ENCODE measurements at places on chromosomes 12 and 14. TPM values are rescaled to one million over a fixed set of nuclear protein-coding genes. Genes with fewer than 3 reads are reported as not detected.
A peak's percentile ranks its signal among the peaks of the same experiment; 100 is the strongest.

GRCh38 chr12:48972952-48973483, 1.5 kb upstream of the WNT10B start:
- peaks cover 68% of the 10 kb centered on the region for H3K27me3 ChIP-seq
- no peaks in the 10 kb centered on the region for H3K36me3 ChIP-seq
- DNase-seq = no peak
- no peak overlapping the region for H3K27ac ChIP-seq

GRCh38 chr12:24071842-24072241, 122.4 kb upstream of the SOX5 start:
- H3K4me3 ChIP-seq = no peak overlapping the region
- no peaks in the 10 kb centered on the region for H3K36me3 ChIP-seq
- DNase-seq = no peak
- H3K27ac ChIP-seq = no peak overlapping the region
- H3K27me3 ChIP-seq = no peaks in the 10 kb centered on the region

DNA sequence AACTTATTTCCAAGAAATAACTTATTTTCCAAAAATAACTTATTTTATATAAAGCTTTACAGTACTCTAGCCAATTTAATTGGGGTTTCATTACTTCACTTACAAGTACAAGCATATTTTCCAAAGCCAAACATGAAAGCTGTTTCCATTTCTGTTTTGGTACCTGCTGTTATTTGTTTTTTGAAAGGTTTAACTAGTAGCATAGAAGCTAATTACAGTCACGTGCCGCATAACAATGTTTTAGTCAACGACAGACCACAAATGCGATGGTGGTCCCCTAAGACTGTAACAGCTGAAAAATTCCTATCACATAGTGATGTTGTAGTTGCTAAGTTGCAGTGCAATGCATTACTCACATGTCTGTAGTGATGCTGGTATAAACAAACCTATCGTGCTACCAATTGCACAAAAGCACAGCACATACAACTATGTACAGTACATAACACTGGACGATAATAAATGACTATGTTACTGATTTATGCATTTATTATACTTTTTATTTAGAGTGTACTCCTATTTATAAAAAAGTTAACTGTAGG, 21.7 kb downstream of the PTPN21 start:
- no peak overlapping the region for H3K27ac ChIP-seq
- H3K4me1 ChIP-seq = peaks cover 26% of the 10 kb centered on the region
- no peaks in the 10 kb centered on the region for H3K36me3 ChIP-seq
- H3K4me3 ChIP-seq = no peak overlapping the region
- DNase-seq = no peak
- H3K27me3 ChIP-seq = no peaks in the 10 kb centered on the region

GRCh38 chr12:8948701-8949341, 624 bp downstream of the M6PR start:
- H3K4me3 ChIP-seq = peak overlapping the region; percentile 82
- DNase-seq = no peak
- peaks cover 22% of the 10 kb centered on the region for H3K4me1 ChIP-seq
- H3K36me3 ChIP-seq = peaks cover 25% of the 10 kb centered on the region
- peak overlapping the region; percentile 98 for H3K27ac ChIP-seq

DNA sequence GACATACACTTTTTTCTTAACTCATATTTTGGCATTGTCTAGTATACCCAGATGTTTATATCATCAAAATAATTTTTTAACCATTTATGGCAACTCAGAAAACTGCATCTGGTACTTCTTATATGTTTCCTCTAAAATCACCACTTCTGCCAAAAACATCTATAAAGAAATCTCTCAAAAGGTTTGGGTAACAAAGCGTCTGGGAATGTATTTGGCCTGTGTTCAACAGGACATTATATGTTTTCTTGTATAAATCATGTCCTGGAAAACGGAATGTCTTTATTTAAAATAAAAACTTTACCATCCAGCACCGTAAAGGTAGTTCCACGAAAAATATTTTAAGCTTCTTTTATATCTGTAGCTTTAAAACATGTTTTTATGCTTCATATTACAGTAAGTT, 36.1 kb upstream of the FBLN5 start:
- H3K4me1 ChIP-seq = peaks cover 32% of the 10 kb centered on the region
- H3K36me3 ChIP-seq = peaks cover 41% of the 10 kb centered on the region
- H3K27me3 ChIP-seq = no peaks in the 10 kb centered on the region
- H3K4me3 ChIP-seq = no peak overlapping the region
- no peak overlapping the region for H3K27ac ChIP-seq
- DNase-seq = no peak

DNA sequence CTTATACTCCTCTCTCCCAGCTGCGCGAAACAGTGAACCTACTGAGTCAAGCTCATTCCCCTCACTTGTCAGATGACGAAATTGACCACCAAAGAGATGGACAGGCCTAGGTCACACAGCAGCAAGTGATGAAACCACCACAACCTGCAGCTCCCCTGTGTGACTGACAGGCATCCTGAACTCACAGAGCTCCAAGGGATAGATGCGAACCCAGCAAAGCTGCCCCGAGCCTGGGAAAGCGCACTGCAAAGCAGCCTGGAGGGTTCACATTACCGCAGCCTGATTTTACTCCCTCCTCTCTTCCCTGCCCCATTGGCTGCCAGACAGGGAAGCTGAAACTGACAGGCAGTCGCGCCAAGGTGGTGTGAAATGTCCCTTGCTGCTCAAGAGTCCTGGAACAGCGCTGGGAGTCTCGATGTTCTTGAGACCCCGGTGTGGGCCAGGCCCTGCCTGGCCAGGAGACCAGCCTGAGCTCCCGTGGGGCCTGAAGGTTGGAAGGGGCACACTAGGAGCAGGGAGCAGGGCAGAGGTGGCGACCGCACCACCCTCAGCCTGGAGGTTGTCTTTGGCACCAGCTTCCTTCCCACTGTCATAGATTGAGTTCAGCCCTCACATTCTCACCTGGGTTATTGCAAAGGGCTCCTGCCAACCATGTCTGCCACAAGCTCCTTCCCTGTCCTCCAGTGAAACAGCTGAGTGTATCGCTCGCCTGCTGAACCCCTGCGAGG, 36.3 kb downstream of the SNRNP35 start:
- no peaks in the 10 kb centered on the region for H3K4me1 ChIP-seq
- H3K36me3 ChIP-seq = peaks cover 11% of the 10 kb centered on the region
- H3K4me3 ChIP-seq = no peak overlapping the region
- no peaks in the 10 kb centered on the region for H3K27me3 ChIP-seq

DNA sequence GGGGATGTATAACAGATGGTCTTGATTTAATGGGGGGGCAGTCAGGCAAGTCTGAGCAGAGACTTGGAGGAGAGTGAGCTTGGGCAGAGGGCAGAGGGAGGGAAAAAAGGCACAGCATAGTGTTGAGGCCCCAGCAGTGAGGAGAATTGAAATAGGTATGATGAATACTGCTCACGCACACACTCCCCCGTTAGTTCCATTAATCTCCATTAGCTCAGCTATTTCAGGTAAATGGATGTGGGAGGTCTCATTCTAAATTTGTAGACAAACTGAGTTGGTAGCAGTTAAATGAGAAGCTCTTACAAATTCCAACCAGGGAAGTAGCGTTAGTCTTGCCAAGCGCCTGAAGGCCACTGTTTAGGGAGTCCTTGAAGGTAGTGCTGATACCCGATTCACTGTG, 66.7 kb upstream of the STON2 start:
- peaks cover 12% of the 10 kb centered on the region for H3K4me1 ChIP-seq
- no peak overlapping the region for H3K4me3 ChIP-seq
- DNase-seq = no peak
- H3K36me3 ChIP-seq = no peaks in the 10 kb centered on the region

DNA sequence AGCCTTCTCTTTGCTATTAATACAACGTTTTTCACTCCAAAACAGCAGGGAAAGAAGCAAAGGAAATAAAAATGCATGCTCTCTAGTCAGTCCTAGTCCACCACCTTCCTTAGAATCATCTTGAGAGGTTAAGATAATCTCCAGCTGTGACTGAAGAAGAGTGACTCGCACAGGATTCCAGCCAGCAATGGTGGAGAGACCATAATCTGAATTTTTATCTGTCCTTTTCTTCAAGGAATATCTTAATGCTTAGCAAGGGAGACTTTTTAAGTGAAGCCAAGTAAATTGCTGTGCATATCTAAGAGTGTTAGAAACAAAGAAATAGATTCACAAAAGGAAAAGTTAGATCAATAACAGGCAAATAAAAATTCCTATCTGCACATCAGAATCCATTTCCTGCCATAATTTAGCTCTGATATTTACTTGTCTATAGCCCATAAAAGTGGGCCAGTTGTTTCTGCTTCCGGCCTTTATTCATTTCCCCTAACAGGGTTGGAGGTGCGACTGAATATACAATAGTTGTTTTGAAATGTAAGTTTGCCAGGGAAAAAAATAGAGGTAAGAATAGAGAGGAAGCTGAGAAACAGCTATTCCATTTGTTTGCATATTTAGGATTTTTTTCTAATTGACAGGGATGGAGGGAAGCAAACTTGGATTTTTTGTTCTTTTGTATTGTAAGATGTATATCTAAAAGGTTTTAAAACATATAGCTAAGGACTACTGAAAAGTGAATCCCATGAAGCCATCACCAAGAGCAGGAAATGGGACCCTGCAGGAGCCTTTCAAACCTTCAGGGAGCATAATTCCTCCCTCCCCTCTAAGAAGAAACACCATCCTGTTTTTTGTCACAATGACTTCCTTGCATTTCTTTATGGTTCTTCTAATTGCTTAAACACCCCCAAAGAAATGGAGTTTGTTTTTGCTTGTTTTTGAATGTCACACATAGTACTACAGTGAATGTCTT, 154.0 kb downstream of the ITPR2 start:
- no peaks in the 10 kb centered on the region for H3K27me3 ChIP-seq
- H3K27ac ChIP-seq = no peak overlapping the region
- H3K36me3 ChIP-seq = peaks cover 10% of the 10 kb centered on the region
- H3K4me1 ChIP-seq = no peaks in the 10 kb centered on the region
- no peak overlapping the region for H3K4me3 ChIP-seq
- DNase-seq = no peak

- no peaks in the 10 kb centered on the region for H3K27me3 ChIP-seq
- H3K27ac ChIP-seq = no peak overlapping the region
- DNase-seq = no peak
- H3K4me3 ChIP-seq = no peak overlapping the region
- no peaks in the 10 kb centered on the region for H3K4me1 ChIP-seq
- no peaks in the 10 kb centered on the region for H3K36me3 ChIP-seq
Observed at GRCh38 chr12:7175493-7175892, 14.0 kb upstream of the PEX5 start.

DNA sequence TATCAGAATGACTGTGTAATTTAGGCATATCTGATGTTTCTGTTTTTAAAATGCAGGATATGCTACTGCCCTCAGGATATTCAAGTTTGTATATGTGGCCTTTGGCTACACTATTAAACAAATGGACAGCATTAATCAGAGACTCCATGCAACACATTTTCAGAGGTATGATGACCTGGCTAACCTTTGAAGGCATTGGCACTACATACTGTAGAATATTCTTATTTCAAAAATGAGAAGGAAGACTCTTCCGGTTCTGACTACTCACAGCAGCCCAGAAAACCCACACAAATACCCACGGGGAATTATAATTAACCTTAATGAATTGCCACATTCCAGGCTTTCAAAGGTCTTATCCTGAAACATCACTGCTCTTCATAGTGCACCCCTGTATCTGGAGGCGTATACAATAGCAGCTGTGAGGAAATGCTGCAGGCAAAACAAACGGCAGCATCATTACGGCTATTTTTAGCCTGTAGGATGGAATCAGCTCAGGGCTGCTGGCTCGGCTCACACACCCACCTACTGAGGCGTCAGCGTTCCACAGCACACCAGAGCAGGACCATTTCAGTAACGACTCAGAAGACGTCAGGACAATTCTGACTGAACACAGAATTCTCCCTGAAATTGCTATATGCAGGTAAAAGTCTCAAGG, 648.5 kb downstream of the RPS29 start:
- H3K27me3 ChIP-seq = no peaks in the 10 kb centered on the region
- H3K27ac ChIP-seq = peak overlapping the region; percentile 48
- H3K4me1 ChIP-seq = peaks cover 22% of the 10 kb centered on the region
- DNase-seq = no peak

DNA sequence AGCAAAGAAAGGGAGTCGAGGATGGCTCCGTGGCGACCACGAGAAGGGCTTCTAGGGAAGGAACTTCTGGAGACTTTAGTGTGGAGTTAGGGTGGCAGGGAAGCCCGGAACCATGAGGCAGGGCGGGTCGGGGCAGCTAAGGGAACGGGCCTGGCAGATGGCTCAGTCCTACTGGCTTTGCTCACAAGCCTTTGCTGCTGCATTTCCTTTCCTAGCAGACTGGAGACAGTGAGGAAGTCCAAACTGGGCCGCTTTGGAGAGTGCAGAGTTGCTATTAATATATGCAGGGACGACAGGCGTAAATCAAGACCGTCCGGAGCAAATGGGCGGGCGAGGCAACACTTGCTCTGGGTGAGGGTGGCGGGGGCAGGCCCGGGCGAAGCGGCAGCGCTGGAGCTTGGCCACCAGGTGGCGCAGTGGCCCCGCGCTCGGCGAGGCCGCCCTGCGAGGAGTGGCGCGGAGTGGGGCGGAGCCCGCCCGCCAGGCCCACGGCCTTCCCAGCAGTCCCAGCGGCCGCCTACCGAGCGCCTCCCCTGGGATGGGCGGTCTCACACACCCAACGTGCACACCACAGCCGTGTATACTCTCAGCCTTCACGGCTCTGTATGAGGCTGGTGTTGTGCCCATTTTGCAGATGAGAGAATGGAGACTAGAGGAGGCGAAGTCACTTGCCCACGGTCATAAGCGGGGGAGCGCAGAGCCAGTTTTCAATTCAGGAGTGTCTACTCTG, 24.4 kb upstream of the LRTM2 start:
- peak overlapping the region; percentile 86 for H3K27ac ChIP-seq
- no peaks in the 10 kb centered on the region for H3K27me3 ChIP-seq
- DNase-seq = peak; percentile 97
- H3K4me3 ChIP-seq = peak overlapping the region; percentile 73

The RDH12 gene
- total RNA-seq = not detected

The MIP gene
- not detected for total RNA-seq

The AP4S1 gene
- total RNA-seq = 5.0 TPM

The CELA1 gene
- total RNA-seq = not detected

The SSTR1 gene
- total RNA-seq = 0.42 TPM

Data from esophagus muscularis mucosa (tissue), 4 donors.